ENCODE measurements at places on chromosomes 2 and 18.

DNA sequence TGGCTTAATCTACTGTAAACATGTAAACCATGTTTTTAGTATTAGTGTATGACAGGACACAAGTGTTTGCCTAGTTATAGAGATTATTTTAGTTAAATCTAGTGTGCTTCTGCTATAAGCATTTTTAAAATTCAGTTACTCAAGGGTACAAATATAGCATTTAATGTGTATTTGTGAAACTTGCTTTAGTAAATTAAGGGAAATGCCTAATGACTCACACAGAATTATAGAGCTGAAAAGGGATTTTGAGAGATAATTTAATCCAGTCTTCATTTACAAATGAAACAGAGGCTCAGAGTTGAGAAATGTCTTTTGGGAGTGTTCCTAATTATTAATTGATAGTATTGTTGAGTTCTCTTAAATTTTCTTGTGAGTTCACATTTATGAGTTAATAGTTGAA, 8.2 kb downstream of the ACTR3 start:
- DNase-seq, result no peak

- no peak for DNase-seq
These were observed 7.3 kb downstream of the IL36G start for GRCh38 chr2:112985090-112985489.

DNA sequence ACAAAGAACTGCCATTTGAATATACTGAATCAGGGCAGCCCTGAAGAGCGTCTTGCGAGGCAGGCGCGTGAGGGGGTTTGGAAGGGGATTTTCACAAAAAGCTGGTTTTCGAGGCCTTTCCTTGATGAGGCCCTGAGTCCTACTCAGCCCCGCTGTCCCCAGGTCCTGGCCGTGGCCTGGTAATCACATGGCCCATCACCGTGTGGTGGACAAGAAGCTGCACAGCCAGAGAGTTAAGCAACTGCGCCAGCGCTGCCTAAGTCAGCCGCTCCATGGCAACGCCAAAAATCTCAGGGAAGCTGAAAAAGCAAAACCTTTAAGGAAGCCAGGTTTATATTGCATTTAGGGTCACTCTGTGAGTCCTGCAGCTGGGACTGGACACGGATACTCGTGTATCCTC, 341.2 kb upstream of the MYT1L start:
- DNase-seq, result no peak

DNA sequence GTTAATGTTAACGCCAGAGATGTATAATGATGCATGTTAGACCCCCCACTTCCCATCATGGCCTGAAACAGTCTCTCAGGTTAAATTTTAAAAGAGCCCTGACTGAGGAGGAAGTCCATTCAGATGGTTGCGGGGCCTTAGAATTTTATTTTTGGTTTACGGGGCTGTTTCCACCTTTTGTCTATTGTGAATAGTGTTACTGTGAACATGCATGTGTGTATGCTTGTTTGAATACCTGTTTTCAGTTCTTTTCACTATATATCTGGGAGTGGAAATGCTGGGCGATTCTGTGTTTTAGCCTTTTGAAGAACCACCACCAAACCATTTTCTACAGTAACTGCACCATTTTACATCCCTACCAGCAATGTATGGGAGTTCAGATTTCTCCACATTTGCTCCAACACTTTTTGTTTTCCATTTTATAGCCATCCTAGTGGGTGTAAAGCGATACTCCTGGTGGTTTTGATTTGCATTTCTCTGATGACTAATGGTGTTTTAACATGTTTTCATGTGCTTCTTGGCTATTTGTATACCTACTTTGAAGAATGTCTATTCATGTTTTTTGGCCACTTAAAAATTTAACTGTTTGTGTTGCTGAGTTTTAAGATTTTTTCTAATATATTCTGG, 133.0 kb downstream of the MYO3B start:
- no peak for DNase-seq

GRCh38 chr2:84899304-84900204, 5.9 kb upstream of the TMSB10 start:
- no peak for DNase-seq

- no peak for DNase-seq
These were observed 140.4 kb upstream of the APCDD1 start for GRCh38 chr18:10314066-10314465.

GRCh38 chr2:100270381-100271146, 51.7 kb downstream of the LONRF2 start:
- DNase-seq, result no peak

- DNase-seq, result no peak
These were observed 180.8 kb downstream of the PPP1R1C start for GRCh38 chr2:182166406-182166805.

DNA sequence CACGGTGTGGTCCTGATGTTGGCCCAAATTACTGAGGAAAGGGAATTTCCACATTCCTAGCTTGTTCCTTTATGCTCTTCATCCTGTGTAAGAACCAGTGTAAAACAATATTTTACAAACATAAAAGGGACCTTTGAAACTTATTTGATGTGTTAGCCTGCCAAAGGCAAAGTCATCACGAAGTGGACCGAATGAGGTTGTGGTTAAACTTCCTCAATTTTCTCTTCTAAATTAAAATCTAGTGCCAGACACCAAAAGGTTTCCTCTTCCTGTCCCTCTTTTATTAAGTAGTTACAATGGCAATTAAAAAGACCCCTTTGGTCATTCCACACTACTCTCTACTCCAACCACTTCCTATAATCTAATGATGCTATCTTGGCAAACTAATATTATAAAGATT, 279.8 kb downstream of the AFF3 start:
- no peak for DNase-seq

DNA sequence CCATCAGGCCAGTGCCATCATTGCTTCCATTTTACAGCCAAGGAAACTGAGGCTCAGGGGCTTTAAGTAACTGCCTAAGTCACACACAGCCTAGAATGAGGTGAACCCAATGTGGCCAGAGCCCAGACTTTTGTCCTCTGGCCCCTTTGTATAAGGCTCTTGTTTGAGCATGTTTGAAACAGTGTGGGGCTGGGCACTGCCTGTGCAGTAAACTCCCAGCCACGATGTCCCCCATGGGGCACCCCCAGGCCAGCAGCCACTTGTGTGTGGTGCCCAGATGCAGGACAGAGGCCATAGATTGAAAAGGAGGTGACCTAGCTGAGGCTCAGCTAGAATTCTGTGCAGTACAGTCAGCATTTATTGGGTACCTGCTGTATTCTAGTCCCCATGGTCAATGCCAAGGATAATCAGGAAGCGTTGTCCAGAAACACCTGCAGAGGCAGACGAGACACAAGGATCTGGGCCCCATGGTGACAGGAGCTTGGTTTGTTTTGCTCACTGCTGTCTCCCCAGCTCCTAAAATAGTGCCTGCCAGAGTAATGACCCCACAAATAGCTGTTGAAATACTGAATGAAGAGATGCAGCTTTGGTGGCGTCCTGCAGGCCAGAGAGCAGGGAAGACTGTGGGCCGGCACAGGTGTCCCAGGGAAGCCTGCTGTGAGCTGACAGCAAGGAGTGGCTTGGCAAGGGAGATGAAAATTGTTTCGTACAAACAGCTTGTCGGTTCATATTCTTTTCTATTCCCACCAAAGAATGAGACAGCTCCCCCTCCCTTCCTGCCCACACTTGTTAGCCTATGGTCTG, 160.7 kb downstream of the LDLRAD4 start:
- DNase-seq, result no peak

GRCh38 chr2:240894006-240894405, 1.9 kb downstream of the MAB21L4 start:
- DNase-seq, result no peak

DNA sequence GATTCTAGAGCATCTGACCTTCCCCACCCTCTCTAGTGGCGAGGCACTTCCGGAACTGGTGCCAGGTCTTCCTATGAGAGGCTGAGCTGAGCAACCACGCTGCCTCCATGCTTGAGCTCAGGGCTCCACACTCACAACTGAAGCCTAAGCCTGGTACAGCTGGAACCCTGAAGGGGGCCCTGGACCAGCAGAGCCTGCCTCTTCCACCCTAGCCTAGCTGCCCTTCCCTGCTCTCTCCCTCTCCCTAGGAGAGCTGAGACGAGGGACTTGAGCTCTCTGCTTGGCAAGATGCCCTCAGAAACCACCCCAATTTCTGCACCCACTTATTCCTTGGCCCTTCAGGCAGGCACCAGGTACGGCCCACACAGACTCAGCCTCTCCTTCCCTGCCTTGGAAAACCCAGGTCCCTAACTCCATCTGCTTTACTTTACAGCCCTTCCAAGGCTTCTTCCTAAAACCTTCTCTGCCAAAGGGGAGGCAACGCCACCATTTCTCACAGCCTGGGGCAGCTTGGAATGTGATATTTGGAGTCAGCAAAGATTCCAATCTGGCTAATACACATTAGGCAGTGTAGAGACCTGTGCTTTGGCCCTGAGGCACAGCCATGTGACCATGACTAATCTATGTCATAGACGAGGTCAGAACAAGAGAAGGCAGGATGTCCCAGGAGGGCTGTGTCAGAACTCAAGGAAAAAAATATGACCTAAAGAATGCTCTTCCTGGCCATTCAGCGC, 18.8 kb downstream of the COX7A2L start:
- DNase-seq, result no peak

DNA sequence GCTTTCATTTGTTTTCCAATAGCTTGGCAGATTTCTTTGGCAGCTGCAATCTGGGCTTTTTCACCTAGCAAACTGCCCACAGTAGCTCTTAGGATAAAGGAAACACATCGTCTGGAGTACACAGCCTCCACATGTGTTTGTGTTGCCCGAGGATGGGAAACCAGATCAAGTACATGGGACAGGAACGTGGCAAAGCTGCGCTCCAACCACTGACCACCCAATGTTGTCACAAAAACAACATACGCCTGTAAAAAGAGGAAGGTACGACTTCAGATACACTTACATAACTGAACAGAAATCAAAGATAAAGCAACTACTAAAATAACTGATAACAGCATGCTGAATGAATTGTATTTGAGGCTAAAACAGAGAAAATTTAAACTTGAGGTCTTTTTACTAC, 15.5 kb downstream of the HEATR5B start:
- DNase-seq, result no peak

DNA sequence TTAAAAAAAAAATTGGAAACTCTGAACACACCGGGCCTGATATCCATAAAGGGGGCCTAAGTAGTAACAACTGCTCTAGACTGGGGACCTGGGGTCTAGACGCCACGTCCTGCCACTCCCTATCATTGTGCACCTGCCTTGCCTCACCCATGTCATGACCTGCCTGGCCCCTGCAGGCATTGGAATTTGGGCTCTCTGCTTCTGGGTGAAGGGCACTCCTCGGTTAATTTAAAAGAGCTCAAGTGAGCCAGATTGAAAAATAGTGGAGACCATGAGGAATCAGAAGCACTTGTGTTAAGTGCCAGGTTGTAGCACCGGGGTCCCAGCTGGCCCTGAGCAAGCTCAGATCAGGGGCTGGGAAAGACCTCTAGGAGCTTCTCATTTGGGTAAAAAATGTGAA, 48.1 kb downstream of the SLC4A1AP start:
- DNase-seq, result no peak

GRCh38 chr2:167212014-167212648, 323.9 kb downstream of the XIRP2 start:
- no peak for DNase-seq

DNA sequence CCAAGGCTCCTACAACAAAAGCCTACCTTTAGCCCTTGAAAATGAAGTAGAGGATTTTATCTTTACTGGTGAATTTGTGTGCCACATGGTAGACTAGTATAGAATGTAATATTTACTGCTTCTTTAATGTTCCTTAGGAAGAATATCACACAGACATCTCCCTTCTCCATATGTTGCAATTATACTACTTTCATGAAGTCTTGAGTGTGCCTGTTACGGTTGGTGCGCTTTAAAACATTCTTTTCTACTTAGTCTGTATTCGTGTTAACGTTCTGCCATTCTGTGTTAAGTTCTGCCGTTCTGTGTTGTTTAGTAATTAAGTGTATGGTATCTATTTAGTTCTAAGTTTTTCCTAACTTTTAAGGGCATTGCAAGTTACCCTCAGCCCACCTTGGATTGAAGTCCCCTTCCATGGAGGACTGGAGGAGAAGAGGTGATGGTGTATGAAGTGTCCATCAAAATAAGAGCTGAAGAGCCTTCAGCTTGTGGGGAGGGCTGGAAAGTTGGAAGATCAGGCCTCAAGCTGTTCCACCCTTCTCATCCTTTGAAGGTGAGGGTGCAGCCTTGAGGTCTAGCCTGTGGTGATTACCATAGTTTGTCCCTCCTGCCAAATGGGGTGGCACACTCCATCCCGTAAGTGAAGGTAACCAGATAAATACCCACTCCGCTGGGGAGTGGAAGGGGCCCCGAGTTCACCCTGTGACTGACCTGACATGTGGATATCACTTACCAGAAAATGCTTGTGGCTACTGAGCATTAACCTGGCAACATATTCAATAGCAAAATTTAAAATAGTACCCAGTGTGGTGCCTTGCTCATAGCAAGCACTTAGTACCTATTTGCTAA, 131.3 kb downstream of the SPTBN1 start:
- no peak for DNase-seq

GRCh38 chr2:79830501-79830900, 317.6 kb downstream of the CTNNA2 start:
- no peak for DNase-seq

DNA sequence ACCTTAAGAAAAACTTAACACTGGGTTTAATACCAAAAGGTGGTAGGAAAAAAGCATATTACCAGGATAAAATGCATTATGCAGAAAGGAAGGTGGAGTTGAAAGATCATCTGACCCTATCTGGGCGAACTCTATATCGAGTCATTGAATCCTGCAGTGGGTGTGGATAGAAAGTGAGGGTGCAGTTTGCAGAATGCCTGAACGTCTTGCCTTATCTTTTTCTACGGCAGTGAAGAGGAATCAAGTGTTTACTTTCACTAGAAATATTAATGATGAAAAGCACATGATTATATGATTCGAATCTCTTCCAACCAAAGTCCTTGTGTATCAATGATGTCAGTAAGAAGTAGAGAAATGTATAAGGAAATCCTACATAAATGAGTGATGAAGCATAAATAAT, 4.3 kb upstream of the CAVIN2 start:
- DNase-seq, result no peak

DNA sequence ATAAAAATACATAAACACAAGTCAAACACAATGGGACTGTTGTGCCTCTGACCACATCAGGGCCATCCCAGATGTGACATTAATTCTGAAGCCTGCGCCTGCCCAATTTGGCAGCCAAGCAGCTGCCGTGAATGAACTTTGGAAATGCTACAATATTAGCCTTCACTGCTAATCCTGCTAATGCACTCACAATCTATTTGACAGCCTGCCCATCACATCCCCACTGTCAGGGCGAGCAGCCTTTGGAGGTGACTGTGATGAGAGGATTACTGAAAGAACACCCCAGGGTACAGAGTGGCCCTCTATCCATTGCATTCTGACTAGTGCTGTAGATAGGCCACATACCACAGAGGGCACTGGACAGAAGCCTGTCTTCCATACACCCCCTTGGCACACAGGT, 21.6 kb downstream of the OSR1 start:
- no peak for DNase-seq

GRCh38 chr18:69215161-69215560, 185.5 kb upstream of the DOK6 start:
- no peak for DNase-seq

GRCh38 chr18:73670524-73670923, 477.1 kb downstream of the FBXO15 start:
- DNase-seq, result no peak

DNA sequence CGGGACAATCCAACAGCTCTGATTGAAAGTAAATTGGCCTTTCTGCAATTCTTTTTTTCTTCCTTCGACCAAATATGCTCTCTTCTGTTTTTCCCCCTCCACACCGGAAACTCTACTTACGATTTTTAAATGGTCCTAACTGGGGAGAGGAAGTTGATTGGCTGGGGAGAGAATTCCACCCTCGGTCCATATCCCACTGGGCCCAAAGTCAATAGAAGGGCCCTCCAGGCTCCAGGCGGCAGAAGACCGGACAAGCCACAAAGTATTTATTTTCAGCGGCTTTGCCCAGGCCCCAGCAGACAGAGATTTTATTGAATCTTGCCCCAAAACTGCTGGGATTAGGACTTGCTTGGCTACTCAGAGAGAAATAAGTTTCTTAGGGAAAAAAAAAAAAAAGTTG, 37.1 kb upstream of the SMAD7 start:
- DNase-seq, result no peak

All from stimulated activated CD4-positive, alpha-beta T cell treated with anti-CD3 and anti-CD28 coated beads, TNF-alpha, amount 100 ng/mL, for 48 hours (primary cell).